Kidney (tissue), 22 donors: ENCODE measurements at places on chromosomes 5 and 9. TPM values are rescaled to one million over a fixed set of nuclear protein-coding genes. Genes with fewer than 3 reads are reported as not detected.
A peak's percentile ranks its signal among the peaks of the same experiment; 100 is the strongest.

GRCh38 chr9:114072184-114073140, 5.6 kb downstream of the AMBP start:
- no peak for DNase-seq

DNA sequence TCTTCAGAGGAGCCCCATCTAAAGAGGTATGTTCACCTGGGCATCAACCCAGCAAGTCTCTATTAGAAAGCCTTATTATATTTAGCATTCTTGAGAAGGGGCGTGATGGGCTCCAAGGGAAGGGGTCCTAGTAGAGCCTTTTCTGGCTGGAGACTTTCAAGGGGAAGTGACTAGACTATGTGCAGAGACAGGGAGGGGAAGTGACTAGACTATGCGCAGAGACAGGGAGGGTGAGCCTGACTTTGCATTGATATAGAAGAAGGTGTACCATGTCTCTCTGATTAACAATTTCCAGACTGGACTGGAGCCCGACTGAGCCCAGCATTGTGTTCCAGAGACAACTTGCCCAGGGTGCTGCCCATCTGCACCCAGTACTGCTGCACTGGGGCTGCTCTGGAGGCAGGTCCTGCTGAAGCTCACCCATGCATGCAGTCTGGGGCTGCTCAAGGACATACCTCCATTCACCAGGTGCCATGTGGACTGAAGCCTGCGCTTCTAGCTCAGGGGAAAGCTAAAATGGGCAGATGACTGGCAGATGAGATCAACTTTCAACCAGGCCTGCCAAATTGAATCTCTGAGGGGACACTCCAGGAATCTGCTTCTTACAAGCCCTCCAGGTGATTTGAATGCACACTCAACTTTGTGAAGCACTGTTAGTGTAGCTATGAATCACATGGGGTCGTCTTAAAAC, 83.0 kb upstream of the GNA14 start:
- DNase-seq = no peak

- peak; percentile 96 for DNase-seq
Measured at GRCh38 chr5:90558344-90559192, at the start of gene ADGRV1. Gene ADGRV1, plus strand, starts transcription at chr5:90558797. Its CDS starts 99 bp downstream, at chr5:90558896.

Gene CAVIN4
- total RNA-seq = 0.13 TPM

DNA sequence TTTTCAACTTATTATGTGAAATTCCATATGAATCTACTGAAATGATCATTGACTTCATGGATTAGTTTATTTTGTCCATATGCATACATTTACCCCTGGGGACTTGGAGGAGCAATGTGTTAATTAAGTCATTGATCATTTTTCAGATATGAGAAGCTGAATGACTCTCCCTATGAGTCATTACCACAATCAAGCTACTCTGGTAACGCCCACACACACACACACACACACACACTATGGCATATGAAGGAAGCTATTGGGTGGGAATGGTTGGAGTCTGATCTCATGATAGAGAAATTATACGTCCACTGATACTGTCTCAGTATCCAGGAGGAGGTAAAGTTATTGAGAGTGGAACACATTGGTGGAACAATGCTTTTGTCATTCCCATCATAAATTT, 528.9 kb downstream of the AGTPBP1 start:
- no peak for DNase-seq

GRCh38 chr5:2254406-2254805, 371.7 kb upstream of the IRX4 start:
- no peak for DNase-seq

DNA sequence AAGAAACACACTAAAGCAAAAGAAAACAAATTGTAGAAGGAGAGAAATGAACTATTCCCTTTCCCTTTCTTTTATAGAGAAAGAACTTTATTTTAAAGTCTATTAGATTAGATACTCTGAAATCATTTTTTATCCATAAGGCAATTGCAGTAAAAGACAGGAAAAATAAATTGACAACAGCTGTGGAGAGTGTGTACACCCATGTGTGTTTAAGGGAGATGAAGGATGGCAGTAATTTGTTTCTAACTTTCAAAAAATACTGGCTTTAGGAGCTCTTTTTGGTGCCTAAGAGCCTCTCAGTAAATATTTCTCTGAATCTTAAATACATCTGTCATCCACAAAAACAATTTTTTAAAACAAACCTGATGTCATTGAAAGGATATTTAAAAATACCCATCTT, 18.3 kb upstream of the ARL14EPL start:
- DNase-seq = no peak

Gene SCGB3A2
- total RNA-seq = not detected

Gene SH3TC2
- 1.3 TPM for total RNA-seq

Gene SMIM33
- 0.13 TPM for total RNA-seq

DNA sequence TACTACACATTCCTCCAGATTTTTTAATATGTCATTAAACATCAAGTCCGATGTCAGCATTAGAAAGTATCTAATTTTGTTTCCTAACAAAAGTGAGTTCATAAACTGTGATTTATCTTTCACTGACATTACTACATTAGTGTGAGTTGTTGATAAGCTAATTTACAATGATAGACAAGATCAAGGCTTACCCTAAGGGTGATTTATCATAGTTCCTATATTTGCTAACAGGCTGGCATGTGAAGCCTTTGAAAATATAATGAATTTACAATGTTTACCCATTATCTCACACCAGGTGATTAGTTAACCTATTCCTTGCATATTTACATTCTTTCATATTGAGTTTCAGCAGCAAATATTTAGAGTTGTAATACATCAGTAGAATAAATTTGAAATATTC, 1096.9 kb upstream of the NUDT12 start:
- no peak for DNase-seq

GRCh38 chr5:116068028-116068632, 16.7 kb upstream of the COMMD10 start:
- peak; percentile 21 for DNase-seq

Gene DCTN4
- 59.1 TPM for total RNA-seq

- DNase-seq = no peak
Measured at GRCh38 chr9:125131778-125132177, 11.6 kb downstream of the SCAI start.

- no peak for DNase-seq
Measured at GRCh38 chr5:45376417-45376816, 319.8 kb downstream of the HCN1 start.

DNA sequence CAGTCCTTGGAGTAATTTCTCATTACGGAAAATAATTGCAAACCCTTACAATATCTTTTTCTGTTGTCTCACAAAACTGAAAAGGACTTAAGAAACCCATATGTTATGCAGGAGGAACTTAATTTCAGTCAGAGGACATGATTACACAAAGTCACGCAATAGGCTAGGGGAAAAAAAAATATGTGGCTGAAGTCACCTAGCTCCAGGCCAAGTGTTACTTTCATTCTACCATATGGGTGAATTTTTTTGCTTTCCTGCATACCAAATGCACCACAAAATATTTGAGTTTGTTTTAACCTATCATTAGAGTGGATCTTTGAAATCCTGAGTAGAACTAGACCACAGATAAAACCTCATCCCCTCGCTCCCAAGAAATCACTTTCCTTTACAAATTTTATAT, 523.5 kb downstream of the CAAP1 start:
- no peak for DNase-seq

GRCh38 chr5:65925044-65925600, 1.3 kb upstream of the ERBIN start:
- DNase-seq = peak; percentile 79

- no peak for DNase-seq
Measured at GRCh38 chr5:154614595-154614994, 136.6 kb upstream of the HAND1 start.

Gene MARCHF11
- total RNA-seq = not detected

- no peak for DNase-seq
Measured at GRCh38 chr5:173456751-173457171, 128.5 kb upstream of the STC2 start.

- no peak for DNase-seq
Measured at GRCh38 chr5:158375531-158375930, 516.6 kb upstream of the CLINT1 start.

GRCh38 chr5:88837817-88838216, 45.2 kb downstream of the MEF2C start:
- DNase-seq = no peak

DNA sequence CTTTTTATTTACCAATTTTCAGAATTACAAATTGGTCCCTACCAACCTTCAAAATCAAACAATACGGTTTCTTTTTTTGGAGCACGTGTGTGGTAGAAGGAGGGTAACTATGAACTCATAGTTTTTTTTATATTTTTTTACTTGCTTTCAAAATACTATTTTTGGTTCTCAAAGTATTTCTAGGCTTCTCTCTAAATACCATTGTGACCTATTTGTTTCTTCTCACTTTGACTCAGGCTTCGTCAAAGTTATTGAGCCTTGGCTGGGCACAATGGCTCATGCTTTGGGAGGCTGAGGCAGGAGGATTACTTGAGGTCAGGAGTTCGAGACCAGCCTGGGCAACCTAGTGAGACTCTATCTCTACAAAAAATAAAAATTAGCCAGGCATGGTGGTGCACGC, 11.6 kb upstream of the KIF27 start:
- no peak for DNase-seq

GRCh38 chr9:89422151-89422975, 75.5 kb downstream of the SEMA4D start:
- DNase-seq = no peak

GRCh38 chr5:78706825-78707224, 58.3 kb upstream of the LHFPL2 start:
- no peak for DNase-seq

- DNase-seq = no peak
Measured at GRCh38 chr9:127683723-127684122, 23.1 kb upstream of the CFAP157 start.

Gene IFNA13
- total RNA-seq = not detected

GRCh38 chr5:107257885-107258520, 412.7 kb downstream of the EFNA5 start:
- DNase-seq = no peak

DNA sequence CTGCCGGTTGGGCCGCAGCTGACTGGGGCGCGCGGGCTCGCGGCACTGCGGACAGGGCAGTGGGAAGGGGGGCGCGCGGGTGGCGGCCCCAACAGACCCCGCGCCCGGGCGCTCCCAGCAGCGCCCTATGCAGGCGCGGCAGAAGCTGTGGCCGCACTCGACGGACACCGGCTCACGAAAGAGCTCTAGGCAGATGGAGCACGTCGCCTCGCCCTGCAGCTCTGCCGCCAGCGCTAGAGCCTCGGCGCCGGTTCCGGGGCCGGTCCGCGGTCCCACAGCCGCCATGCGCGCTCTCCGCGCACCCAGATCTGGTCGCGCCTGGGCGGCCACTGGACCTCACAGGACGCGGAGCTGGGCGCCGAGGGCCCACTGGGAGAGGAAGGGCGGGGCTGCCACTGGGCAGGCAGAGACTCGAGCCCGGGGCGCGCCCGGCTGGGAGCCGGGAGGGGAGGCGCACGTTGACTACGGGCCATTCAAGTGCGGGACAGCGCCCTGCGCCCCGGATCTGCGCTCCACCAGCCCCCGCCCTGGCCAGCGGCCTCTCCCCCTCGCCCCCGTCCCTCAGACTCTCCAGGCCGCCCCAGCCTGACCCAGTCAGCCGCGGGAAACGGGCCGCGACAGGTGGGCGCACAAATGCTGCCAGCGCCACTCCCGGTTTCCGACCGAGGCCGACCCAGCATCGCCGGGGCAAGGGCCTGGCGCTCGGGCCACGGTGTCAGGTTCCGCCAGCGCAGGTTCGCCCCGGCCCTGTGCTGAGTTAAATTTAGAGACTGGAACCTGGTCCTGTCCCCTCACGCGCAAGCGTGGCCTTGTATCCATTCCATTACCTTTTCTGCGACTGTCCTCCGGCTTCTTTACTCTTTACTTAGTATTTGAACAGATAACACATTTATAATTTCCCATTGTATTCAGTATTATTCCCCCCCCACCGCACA, at the start of gene TRIM7:
TRIM7 (minus strand) TSS at position 371 of the 935 bp plus-strand sequence; CDS start at position 285, 86 bp downstream.
- DNase-seq = no peak

DNA sequence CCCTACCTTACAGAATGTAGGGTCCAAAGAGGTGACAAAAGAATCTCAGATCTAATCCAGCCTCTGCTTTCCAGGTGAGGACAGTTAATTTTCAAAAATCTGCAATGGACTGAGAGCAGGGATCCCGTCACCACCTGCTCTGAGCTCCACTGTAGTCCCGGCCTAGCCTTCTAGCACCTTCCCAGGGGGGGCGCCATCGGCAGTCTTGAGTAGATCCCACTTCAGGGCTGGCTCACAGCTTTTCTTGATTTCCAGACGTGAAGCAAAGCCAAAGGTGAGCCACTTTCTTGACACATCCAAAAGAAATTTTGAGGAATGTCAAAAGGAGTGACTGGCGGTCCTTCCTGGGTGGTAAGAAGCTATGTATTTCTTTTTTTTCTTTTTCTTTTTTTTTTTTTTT, 114.1 kb downstream of the SYK start:
- no peak for DNase-seq

DNA sequence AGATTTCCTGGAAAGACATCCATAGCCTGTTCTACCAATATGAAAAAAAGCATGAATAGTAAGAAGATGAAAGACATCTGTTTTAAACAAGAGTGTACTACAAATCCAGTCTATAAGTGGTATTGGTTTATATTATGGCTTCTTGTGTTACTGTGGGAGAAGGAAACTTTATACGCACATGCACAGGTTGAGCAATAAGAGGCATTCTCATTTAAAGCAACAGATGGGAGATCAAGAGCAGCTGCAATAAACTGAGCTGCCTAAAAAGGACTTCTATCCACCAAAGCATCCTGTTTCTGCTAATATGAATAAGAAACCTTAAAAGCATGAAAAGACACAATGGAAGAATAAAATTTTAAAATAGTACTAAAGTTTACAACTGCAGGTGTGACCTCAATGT, 8.6 kb upstream of the PCDHB1 start:
- no peak for DNase-seq

- no peak for DNase-seq
Measured at GRCh38 chr9:134648701-134649530, 7.3 kb downstream of the COL5A1 start.

Gene PCDHA1
- total RNA-seq = 0.13 TPM

- peak; percentile 39 for DNase-seq
Measured at GRCh38 chr5:103808464-103809106, 246.0 kb upstream of the NUDT12 start.

GRCh38 chr9:121269642-121270254, 1.8 kb downstream of the GSN start:
- no peak for DNase-seq
